ENCODE measurements at places on chromosomes 6 and 20.
A peak's percentile ranks its signal among the peaks of the same experiment; 100 is the strongest.

DNA sequence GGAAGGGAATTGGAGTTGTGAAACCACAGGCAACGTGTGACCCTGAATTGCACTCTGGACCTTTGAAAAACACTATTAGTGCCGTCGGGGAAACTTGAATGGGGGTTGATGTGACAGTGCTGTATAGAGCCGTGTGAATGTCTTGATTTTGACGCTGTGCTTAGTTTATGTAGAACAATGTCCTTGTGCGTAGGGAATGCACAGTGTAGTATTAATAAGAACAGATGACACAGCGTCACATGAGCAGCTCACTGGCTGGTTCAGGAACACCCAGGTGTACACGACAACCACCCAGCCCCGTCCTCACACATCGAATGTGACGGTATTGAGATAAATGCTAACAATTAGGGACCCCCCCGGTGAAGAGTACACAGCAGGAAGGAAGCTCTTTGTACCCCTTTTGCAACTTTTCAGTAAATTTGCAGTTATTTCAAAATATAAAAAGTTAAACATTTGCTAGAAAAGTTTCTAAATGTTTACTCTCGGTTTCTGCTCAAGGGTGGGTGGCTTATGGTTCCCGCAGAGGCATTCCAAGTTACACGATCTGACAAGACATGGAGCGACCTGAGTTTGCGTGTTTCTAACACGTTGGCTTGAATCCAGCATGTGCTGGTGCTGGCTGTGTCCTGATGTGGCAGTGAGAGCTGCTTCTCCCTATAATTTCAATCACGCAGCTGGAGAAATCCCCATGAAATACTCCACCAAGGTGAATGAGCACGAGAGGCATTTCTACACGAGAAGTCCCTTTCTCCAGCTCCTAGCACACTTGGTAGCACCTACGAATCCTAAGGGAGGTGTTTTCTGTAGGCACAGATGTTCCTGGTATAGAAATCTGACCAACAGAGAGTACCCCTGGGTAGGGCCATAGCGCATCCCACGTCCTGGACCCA, 208.0 kb upstream of the EXOC2 start:
- DNase-seq: no peak

GRCh38 chr6:148452876-148453275, 110.2 kb downstream of the SASH1 start:
- no peak for DNase-seq

GRCh38 chr20:59645761-59646171, 41.4 kb downstream of the PHACTR3 start:
- DNase-seq: no peak

DNA sequence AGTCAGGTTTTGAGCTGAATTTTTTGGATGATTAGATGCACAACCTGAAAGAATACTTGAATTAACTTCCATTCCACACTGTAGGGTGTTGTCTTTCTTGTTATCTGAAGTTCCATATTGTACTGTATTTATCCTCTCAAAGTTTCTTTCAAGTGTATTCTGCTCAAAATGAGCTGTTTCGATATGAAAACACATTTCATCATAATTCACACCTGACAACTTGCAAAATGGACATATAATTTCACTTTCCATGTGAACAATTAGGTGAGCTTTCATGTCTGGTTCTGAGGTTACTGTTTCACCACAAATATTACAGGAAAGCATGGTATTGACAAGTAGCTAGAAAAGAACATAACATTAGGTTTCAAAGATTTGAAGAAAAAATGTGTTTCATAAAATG, 1.7 kb downstream of the ZUP1 start:
- peak; percentile 17 for DNase-seq

DNA sequence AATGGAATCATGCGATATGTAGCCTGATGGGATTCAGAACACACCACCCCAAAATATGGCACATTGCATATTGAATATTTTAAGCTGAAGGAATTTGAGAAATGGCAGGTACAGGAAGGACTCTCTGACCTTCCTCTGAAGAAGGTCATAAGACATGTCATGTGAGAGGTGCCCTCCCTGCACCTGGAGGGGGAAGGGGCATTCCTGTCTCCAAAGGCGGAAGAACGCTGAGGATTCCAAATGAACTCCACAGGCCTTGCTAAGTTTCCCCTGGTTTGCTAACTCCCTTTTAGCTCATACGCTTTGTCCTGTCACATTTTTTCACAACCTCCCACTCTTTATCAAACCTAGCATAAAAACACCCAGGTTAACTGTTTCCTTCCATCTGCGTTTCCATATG, 347.8 kb downstream of the CDKAL1 start:
- DNase-seq: no peak

- no peak for DNase-seq
Observed at GRCh38 chr6:130129762-130130246, 92.9 kb downstream of the SAMD3 start.

DNA sequence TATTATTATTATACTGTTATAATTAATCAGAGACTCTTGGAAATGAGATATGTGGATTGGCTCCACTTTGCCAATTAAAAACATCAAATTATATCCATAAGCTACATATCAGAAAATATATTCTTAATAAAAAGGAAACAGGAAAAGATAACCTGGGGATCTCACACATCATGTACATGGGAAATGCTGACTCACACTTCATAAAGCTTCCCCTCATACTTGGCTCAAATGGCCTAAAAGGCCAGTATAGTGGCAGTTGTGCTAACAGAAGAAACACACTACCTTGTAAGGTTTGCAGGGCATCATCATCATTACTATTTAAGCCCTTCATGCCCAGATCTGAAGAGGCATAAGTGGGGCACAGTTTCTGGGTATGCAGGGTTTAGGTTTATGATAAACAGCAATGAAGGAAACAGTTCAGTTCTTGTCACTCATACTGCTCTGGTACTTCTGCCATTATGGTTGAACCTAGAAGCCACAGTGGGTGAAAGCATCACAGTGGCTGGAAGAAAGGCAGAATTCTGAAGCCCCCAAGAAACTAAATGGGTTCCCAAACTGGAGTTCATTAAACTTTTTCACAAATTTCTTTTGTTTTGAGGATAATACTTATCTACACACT, 60.6 kb downstream of the BTBD9 start:
- no peak for DNase-seq

DNA sequence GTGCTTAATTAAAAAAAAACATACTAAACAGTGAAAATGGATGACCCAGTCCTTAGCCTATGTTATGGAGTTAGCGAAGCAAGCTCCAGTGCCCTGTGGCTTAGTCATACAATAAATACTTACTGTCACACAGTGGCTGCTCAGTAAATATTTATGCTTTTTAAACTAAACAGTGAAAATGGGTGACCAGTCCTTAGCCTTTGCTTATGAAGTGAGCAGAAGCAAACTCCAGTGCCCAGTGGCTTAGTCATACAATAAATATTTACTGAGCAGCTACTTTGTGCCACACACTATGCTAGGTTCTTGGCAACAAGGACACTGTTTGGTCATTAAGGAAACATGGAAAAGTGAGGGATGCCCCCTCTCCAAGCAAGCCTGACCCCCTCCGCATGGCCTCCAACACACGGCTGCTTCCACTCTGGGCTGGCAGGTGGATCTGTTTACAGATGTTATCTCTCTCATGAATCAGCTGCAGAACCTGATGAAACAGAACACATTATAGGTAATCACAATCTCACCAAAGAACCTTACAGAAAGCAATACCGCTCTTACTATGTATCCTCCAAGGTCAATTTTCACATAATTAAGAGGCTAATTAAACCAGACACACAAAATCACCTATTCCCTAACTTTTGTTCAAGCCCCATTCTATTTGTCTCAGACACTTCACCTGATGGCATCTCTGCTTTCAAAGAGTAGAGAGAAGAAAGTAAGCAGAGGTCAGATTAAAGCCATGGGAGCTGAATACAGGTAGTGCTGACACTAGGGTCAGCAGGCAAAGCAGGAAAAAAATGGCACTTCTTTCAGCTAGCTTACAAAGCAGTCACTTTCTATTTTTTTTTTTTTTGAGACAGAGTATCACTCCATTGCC, 27.3 kb downstream of the CDK5RAP1 start:
- DNase-seq: no peak

DNA sequence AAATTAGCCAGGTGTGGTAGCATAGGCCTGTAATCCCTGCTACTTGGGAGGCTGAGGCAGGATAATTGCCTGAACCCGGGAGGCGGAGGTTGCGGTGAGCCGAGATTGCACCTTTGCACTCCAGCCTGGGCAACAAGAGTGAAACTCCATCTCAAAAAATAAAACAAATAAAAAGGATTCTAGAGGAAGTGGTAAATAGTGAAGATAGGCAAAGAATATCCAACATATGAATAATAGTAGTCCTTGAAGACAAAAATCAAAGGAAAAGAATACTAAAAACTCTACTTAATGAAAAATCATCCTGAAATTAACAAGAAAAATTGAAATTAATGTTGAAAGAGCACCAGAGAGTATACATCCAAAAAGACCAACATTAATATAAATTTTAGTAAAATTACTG, 67.0 kb upstream of the MRAP2 start:
- no peak for DNase-seq

- DNase-seq: no peak
Observed at GRCh38 chr6:132320007-132320406, 81.3 kb downstream of the MOXD1 start.

DNA sequence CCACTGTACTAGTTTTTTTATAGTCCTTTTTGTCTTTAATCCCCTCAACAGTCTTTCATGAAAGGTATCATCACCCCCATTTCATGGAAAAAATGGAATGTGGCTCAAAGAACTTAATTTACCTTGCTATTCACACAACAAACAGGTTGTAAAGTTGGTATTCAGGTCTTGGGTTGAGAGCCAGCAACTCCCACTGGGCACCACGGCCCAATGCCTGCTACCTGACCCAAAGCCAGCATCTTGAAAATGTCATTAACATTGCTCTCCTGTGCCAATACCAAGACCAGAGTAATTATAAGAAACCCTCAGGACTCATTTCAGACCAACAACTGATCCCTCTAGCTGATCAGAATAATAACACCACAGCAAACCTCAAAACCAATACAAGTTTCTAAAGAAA, 75.7 kb downstream of the METTL24 start:
- DNase-seq: no peak

- DNase-seq: no peak
Observed at GRCh38 chr6:138500867-138501446, 1.7 kb upstream of the NHSL1 start.

DNA sequence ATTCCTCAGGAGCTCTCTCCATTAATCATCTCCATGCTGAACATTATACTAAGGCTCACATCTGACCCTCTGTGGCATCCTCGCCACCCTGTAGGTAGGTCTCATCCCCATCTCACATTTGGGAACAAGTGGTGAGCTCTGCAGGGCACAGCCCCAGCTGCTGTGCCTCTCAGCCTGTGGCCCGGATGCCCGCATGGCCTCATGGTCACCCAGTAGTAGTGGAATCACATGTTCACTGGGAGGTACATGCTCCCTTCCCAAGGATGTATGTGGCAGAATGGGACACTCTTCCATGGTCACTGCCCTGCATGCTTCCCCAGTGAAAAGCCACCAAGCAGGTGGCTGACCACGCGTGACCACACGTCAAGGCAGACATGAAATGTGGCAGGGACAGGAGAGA, 26.3 kb upstream of the APMAP start:
- no peak for DNase-seq

- no peak for DNase-seq
Observed at GRCh38 chr20:19897891-19898290, 119.3 kb upstream of the NAA20 start.

DNA sequence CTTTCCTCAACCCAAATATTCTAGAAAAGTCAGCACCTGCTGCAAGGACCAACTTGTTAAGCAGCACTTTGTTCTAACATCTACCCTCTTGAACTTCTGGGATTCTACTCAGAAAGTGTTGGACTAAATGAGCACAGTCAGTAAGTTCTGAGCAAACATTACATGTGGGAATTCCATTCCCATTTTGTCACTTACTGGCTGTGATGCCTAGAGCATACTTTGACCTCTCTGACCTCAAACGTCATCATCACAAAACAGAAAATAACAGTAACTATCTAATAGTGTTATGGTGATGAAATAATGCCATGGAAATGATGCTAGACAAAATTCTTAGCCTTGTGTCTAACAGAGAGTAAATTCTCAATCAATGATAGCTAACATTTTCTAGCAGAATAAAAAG, 829.4 kb downstream of the EPHA7 start:
- DNase-seq: no peak

DNA sequence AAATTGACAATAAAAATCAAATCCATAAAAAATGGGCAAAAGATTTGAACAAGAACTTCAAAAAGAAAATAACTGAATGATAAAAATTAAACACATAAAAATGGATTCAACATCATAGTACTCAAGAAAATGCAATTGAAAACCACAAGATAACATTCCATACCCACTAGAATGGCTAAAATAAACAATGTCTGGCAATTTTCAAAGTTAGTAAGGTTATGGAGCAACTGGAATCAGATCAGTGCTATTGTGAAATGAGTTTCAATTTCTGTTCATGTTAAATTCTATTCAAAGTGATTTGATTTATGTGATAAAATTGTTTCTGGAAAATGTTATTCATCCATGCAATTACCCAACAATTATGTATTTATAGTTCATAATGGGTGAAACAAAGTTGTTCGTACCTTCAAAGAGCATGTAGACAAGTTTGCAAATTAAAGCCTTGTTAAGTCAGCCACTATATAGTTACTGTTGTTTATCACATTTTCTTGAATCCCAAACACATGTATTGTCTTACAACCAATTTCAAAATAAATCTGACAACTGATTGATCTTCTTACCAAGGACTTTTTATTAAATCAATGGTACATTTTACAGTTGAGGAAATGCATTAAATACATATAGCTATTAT, 151.5 kb upstream of the CENPW start:
- DNase-seq: no peak

DNA sequence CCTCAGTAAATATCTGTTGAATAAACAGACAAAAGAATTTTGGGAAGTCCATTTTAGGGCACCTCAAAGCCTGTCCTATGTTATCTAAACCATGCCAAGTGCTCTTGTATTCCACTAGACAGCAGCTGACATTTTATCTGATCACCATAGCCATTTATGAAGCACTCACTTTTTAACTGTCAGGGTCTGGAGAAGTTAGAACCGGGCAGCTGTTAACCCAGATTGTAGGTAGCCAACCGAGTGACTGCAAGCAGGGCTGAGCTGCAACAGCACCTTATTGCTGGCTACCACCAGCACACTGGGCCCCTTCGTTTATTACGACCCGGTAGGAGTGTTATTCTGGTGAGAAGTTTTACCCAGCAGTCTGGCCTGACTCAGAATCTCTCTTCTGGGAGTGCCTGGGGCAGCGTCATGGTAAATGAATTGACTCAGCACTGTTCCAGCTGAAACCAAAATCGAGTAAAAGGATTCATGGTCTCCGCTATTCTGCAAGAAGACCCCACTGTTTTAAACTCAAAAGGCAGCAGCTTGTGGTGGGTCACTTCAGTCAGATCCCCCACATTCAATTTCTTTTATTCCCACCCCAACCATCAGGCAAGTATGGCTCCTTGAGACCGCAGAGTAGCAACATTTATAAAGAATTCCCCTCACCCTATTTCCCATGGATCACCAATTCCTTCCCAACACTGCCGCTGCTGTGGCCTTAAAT, 1.7 kb downstream of the UBE2V1 start:
- no peak for DNase-seq

- DNase-seq: peak; percentile 31
Observed at GRCh38 chr6:39980839-39981580, 46.7 kb upstream of the MOCS1 start.

GRCh38 chr6:130105996-130106704, 87.8 kb downstream of the L3MBTL3 start:
- DNase-seq: peak; percentile 17

GRCh38 chr6:166958926-166959861, 2.8 kb upstream of the RNASET2 start:
- DNase-seq: peak; percentile 56

- no peak for DNase-seq
Observed at GRCh38 chr6:156980515-156980914, 203.3 kb downstream of the ARID1B start.
